ENCODE measurements at places on chromosomes 2 and 18.

GRCh38 chr18:41939326-41939725 lies 15.7 kb upstream of the PIK3C3 start:
- no peak for DNase-seq

DNA sequence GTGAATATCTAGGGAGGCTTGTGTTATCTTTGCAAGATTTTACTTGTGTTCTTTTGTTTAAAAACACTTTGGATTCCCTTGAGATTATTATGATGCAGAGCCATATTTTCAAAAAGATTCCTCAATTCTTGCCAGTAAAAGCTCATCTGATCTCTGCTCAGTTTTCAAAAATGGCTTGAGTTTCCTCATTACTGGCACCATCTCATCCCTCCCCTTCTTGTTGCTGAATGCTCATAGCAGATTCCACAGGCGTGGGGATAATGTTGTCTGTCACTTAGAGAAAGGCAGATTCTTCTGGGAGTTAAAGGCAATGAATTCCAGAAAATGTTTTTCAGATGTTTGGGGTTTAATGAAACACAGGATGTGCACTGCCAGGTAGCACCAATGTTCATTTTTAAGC lies 170.4 kb upstream of the TANK start:
- DNase-seq: no peak

DNA sequence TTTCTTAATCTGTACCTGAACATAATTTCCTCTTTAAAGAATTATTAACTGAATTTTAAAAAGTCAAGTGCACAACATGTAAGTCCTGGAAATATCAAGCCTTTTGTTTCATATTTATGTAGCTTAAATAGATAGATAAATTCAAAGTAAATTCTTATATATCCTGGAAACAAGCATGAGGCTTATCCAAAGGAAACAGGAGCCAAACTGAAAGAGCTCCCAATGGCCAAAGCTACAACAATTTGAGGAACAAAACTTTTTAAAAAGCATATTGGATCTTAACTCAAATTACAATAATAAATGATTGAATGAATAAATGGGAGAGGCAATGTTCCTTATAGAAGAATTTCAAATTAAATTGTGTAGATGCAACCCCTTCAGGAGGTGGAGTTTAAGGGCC lies 679.1 kb downstream of the METTL4 start:
- no peak for DNase-seq

DNA sequence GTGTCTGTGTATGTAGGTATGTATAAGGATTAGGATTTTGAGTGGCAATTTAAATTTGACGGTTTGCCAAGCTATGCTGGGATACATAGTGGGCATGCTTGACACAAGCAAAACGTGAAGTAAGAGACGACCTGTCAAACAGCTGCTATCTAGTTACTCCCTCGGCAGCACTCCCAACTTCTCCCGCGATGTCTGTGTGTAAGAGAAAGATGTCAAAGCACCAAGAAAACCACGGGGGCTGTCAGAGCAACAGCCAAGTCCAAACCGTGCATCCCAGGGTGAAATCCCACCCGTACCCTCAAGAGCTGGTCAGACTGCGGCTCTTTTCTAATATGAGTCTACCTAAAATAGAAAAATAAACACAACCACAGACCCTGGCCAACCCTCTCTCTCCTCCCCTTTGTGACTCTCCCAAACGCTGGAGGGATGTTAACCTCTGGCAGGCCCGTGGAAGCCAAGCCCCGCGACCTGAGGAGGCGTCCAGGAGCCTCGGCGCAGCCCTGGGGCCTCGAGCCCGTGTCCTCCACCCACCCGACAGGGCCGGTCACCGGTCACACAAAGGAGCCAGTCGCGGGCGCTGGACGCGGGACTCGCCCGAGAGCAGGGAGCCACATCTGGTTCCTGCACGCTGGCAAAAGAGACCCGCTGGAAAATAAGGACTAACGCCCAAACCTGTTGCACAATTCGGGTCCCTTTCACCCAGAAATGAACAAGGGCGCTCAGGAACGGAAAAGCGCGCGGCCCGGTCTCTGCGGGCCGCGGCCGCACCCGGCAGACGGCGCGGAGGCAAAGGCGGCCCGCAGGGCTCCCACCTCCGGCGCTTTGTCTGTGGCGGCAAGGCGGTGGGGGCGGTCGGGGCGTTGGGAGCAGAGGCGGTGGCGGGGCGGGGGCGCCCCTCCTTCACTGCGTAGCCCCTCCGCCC lies 925 bp downstream of the SESTD1 start:
- peak; percentile 80 for DNase-seq

DNA sequence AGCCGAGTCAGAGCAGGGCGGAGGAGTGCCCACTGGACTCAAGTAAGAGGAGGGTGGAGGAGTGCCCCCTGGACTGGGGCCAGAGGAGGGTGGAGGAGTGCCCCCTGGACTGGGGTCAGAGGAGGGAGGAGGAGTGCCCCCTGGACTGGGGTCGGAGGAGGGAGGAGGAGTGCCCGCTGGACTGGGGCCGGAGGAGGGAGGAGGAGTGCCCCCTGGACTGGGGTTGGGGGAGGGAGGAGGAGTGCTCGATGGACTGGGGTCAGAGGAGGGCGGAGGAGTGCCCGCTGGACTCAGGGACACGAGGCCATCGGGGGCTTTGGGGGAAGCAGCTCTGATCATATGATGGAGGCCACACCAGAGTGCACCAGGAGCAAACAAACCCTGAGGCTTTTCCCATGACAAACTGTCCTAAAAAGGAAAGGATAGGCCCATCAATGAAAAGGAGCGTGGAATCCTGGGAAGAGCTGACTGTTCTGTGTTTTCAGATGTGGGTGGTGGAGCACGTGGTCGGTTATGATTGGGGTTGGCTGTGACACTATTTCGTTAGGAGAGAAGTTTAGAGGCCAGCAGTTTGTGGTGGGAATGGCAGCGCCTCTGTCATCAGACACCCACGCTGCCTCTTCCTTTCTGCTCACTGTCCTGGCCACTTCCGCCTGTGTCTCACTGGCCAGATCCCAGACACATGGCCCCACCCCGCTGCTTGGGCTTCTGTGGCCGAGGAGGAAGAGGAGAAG lies 24.5 kb upstream of the HPCAL1 start:
- DNase-seq: peak; percentile 88

DNA sequence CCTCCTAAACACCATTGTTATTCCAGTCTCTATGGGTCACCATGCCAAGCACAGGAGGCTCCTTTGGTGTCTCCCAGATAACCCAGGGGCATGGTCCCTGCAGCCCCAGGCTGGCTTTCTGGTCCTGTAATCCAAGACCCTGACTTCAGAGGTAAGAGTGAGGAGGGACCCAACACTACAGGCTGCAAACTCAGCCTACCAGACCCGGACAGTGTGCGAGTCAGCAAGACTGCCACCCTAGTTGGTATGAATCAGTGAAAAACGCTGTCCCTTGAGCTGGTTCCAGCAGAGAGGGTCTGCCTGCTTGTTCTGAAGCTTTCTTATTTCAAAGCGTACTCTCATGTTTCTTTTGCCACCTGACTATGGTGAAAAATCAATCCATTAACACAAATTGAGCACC lies 47.6 kb upstream of the ZFP36L2 start:
- DNase-seq: no peak

GRCh38 chr2:191696001-191696400 lies 18.1 kb downstream of the NABP1 start:
- DNase-seq: no peak

DNA sequence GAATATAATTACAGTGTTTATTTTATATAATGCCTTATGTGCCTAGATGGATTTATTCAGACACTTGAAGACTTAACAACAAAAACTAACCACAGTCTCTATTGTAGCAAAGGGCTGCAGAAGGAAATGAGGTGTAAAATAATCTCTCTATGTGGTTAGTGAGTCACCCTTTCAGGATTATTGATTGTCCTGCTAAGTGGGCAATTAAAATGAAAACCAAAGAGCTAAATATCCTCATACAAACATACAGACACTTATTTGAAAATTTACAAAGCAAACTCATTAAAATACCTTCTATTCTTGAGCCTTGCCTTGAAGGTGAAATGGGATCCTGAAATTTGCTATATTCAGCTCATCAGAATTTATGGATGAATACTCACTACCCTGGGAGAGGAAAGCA lies 27.7 kb upstream of the DCC start:
- DNase-seq: no peak

DNA sequence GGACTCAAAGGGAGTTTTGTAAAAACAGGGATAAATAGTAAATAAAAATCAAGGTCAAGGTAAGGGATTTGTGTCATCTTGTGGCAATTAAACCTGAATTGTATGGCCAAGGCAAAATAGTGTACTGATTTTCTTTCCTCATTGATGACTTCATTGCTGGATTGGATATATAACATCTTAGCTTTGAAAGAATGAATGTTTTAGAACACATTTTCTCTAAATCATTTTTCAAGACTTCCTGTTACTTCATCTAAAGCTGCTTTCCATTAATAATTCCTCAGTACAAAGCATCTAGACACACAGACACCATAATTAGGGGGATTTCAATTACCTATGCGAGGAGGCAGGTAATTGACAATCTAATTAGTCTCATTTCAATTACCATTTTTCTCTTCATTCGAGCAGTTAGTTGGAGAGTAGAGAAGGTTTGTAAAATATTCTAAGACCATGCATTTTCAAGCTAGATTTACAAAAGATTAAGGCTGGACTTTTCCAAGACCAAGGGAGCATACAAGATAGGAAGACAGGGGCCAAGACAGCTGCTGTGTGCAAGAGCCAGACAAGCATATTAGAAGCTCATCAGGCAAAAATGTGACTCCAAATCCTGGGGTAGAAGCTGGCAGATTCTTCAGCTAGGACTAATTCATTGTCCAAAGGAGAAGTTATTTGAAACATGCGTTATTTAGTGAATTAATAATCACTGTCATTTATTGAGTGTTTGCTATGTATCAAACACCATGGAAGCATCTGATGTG lies 253.6 kb downstream of the EPHA4 start:
- no peak for DNase-seq

- DNase-seq: no peak
Measured at GRCh38 chr2:66698576-66699239, 263.8 kb downstream of the MEIS1 start.

GRCh38 chr2:62102402-62102920 lies 93.5 kb upstream of the B3GNT2 start:
- DNase-seq: no peak

GRCh38 chr2:118345465-118345864 lies 257.2 kb downstream of the INSIG2 start:
- DNase-seq: no peak

DNA sequence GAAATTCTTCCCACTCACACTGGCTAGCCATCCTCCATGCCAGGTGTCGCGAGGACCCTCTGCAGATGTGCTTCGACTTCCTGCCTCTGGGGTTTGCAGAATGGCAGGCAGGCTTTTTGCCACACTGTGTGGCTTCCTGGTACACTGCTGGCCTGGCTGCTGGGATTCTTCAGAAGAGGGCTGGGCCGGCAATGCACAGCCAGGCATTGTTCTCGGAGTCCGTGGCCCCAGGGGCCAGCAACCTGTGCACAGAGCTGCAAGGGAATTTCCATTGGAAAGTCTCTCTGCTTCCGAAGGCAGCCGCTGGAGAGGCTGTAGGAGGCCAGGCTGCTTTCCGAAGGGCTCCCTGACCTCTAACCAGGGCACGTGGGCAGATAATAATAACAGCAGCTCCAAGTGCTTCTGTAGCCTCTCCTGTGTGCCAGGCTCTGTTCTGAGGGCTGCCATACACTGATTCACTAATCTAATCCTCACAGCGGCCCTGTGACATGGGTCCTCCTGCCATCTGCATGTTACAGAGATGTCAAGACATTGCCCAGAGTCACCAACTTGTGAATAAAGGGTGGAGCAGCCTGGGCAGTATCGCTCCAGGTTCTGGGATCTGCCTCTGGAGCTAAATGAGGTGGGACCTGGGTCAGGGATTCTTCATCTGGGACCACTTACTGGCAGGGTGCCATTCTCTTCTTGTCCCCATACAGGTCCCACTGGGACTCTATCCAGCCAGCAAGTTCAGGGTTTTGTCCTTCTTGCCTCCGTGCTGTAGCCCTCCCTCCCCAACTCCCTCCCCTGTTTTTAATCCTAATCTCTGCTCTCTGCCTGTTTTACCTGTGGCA lies 5.0 kb downstream of the LDLRAD4 start:
- no peak for DNase-seq

DNA sequence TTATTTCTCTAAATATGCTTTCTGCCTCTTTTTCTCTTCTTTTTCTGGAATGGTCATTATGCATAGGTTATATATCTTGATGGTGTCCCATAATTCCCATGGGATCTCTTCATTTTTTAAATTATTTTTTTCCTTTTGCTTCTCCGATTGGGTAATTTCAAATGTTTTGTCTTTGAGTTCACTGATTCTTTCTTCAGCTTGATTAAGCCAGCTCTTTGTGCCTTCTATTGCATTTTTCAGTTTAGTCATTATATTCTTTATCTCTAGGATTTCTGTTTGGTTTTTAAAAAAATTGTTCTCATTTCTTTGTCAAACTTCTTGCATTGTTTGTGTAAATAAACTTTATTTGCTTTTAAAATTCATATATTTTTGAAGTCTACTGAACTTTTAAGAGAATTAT lies 251.1 kb downstream of the INSIG2 start:
- DNase-seq: no peak

GRCh38 chr2:145875016-145875415 lies 1355.1 kb upstream of the ZEB2 start:
- no peak for DNase-seq

DNA sequence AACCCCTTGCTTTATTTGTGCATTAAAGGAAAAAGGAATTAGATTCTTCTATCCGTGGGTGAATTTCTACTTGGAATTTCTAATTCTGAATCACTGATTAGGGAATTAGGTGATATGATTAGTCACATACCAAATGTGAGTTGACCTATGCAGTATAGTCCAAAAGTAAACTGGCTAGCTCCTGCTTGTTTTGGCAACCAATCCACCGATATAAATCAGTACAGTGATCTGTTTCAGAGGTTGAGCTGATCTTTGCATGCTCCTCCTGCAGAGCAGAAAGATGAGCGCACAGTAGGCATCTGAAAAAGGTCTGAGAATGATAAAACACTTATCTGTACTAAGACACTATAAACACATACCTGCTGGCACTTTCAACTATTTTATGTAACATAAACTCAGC lies 86.6 kb downstream of the LRP1B start:
- DNase-seq: no peak

DNA sequence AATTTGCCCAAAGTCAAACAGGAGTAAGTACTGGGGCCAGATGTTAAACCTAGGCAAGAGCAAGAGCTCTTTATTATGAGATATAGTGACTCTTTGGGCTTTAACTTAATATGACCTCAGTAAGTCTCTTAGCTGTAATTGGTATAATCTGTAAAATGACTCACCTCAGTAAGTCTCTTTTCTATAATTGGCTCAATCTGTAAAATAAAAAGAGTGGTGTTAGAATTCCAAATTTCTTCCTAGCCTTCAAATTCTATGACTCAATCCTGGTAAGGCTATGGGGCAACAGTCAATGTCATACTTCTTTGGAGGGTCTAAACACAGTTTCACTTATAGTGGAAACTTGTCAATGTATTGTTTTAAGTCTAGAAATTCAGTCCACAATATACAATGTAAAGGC lies 1608.9 kb upstream of the PIK3C3 start:
- DNase-seq: no peak

DNA sequence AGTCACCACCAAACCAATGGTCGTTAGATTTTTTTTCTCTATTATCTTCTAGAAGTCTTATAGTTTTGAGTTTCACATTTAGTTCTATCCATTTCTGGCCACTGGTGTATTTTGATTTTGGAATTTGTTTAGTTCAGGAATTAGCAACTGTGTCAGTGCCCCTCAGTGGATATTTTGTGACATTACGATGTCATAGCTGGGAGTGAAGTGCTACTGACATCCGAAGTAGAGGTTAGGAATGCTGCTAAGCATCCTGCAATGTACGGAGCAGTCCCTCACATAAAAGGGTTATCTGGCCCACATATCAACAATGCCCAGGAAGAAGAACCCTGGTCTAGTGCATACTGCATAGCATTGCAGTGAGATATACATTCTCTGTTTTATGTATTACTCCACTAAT lies 157.4 kb upstream of the RGPD4 start:
- DNase-seq: no peak

GRCh38 chr2:31707992-31708391 lies 127.3 kb upstream of the SRD5A2 start:
- no peak for DNase-seq

Data from kidney (tissue), 22 donors.